ENCODE measurements at places on chromosomes 4 and X.

GRCh38 chr4:139596034-139596683 is 40.1 kb upstream of the SETD7 start:
- no peak for DNase-seq

DNA sequence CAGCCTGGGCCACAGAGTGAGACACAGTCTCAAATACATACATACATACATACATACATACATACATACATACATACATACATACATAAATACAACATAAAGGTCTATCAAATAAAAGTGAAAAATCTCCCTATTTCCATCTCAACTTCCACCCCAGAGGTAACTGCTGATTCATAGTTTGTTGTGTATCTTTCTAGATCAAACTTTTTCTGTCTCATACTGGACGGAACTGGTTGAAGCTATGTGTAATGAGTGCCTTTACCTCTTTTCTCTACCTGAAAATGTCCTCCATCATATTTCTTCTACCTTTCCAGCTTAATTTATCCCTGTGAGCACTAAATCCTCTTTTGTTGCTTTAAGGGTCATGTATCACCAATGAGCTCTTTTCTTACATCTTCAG is 102.5 kb downstream of the HDAC8 start:
- DNase-seq = no peak

DNA sequence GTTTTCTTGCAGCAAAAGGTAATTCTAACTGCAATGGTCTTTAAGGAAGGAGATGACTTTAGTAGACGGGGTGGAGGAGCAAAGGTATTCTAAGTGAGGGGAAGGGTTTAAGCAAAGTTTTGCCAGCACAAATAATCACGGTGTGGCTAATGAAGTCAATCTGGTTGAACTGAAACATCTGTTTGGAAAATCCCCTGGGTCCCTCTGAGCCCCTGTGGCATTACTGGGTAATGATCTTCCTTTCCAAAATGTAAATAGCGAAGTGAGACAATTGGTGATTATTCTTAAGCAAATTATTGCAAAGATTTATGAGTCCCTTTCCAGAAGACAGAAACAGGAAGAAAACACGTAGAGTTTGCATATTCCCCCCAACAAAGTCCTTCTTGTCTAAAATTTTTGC is 47.2 kb downstream of the FGFBP1 start:
- DNase-seq = no peak

DNA sequence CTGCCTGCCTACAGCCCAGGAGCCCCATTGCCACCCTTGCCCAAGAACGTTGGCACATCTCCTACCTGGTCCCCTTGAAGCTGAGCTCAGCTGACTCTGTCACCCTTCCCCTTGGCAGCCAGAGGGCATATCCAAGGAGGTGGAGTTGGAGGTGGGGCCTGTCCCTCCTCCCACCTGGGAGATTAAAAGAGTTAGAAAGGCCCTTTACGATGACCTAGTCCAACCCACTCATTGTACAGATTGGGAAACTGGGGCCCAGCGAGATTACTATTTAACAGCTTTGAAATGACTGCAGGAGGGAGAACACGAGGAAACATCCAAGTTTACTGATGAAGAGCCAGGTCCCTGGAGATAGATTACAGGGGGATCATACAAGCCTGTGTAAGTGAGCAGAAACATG is at the start of gene P2RY4:
Gene P2RY4 (minus strand): TSS at position 101 of the 400 bp plus-strand sequence. CDS start 580 bp downstream, outside the sequence.
- no peak for DNase-seq

- no peak for DNase-seq
Observed at GRCh38 chr4:22814906-22815305, 122.2 kb downstream of the GBA3 start.

GRCh38 chr4:32394255-32394654 is 1674.1 kb downstream of the PCDH7 start:
- no peak for DNase-seq
